Motor neuron (in vitro differentiated cells): ENCODE measurements at places on chromosomes 6 and 20. TPM values are rescaled to one million over a fixed set of nuclear protein-coding genes. Genes with fewer than 3 reads are reported as not detected.

Gene CD164
- total RNA-seq: 129 and 131 TPM in 2 replicates

Gene NKX2-2
- 0.23 TPM in 1 of 2 replicates, not detected in the other for total RNA-seq

- no peak for ATAC-seq
Observed at GRCh38 chr6:4717124-4717523, 59.1 kb upstream of the CDYL start.

DNA sequence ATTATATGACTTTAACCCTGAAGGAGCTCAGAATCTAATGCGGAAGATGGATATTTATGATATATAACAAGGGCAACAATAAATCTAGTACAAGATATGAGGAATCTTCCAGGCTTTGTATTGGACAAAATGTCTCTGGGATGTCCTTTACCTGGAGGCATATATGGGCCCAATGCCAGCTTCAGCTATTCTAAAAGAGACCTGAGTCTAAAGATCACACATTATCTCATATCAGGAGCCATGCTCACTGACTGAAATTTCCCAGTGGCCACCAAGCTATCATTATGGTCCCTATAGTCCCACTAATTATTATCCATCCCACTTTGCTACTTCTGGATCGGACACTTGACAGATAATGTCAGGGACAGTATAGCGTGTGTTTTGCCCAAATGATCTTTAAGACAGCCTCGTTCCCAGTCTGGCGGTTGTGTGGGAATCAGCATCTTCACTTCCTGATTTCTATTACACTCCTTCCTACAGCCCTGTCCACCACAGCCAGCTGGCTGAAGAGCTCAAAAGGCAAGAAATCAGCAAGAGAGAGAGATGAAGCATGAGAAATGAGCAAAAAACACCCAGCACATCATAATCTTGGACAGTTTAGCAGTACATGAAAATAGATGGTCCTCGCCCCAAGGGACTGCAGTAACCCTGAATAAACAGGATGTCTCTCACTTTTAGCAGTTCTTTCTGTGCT lies 34.9 kb downstream of the KLHL31 start:
- no peak for ATAC-seq

DNA sequence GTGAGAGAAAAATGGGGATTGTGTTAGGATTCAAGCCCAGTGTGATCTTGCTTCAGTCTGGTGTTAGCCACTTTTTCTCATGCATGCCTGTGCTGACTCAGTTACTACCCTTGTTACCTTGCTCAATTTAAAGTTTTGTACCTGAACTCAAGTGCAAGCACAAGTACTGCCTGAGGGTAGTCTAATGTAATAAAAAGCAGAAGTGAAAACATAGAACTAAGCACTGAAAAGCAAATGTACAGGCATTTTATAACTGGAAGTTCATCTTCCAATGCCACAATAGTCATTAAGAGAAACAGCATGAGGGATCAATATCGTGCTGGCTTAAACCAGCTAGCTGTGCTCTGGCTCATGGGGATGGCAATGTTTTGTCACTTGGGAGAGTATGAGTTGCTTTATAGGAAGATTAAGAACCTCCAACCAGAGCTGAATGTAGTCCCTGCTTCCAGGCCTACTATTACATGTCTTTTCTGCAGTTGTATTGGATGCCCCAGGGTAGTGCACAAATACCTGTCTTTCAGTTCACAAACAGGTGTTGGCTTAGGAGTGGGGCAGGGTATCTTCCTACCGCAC lies 48.7 kb downstream of the SLC35F1 start:
- no peak for ATAC-seq

- ATAC-seq: no peak
Observed at GRCh38 chr20:14264869-14265268, 72.5 kb downstream of the FLRT3 start.

DNA sequence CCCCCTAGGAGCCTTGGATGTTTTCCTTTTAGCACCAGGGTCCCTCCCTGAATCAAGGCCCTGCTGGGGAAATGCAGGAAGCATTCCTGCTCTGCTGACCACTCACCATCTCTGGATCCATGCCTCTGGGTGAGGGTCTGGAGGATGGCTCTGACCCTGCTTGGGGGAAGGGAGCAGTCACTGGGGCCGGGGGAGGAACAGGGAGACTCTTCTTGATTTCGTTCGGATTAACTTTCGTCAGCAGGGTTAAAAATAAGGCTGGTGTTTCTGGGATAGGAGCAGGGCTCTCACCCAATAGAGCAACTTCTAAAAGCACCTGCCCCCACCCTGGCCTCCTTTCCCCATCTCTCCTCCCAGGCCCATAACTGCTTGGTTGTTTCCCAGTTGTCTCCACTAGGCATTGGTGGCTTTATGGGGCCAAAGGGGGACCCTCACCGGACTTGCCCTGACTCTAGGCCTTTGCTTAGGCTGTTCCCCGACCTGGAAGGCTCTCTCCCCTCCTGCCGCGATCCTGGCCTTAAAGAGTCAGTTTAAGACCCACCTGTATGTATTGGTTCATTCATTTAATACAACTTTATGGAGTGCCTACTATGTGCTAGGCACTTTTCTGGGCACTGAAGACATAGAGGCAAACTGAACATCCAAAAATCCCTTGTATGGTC lies 63.0 kb downstream of the JPH2 start:
- no peak for ATAC-seq

- peak; percentile 5 for ATAC-seq
Observed at GRCh38 chr6:138691595-138692057, 81.9 kb upstream of the CCDC28A start.

Gene SOBP
- total RNA-seq: 22.2 and 26.0 TPM in 2 replicates

DNA sequence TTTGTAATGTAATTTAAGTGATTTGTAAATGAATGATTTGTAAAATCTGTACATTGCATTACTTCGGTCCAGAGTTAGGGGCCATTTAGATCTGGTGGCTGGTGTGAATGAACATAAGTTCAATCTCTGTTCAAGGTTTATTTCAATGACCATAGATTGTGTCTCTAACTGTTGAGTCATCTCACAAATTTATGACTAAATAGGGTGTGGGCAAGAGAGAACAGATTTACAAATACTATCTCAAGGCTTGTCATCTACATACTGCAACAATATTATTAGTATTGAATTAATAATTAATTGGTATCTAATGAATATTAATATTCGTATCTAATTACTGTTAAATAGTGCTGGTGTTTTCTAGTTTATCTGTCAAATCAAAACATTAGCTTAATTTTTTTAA lies 115.3 kb upstream of the EDN1 start:
- no peak for ATAC-seq

DNA sequence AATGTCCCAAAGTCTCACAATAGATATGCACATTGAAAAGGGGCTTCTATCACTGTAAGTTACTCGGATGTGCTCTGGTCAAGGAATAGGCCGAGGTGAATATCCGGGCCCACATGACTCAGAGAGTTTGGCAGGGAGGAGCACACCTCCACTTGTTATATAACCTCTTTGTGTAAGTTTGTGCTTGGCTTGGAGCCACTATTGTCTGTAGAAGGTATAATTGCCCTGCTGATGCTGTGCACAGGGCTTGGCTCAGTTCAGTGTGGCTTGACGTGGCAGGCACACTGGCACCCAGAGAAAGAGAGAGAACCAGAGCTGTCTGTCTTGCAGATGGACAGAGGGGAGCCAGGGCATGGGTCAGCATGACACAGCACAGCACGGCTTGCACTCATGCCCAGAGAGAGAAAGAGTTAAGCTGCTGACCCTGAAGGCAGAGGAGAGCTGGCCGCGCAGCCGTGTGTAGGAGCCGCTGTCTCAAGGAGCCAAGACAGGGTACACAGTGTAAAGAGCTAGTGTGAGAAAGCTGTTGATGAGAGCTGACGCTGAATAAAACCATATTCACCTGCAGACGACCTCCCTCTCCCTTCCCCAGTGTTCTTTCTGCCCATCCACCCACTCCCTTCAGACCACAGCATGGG lies 482.5 kb downstream of the C6orf118 start:
- no peak for ATAC-seq

DNA sequence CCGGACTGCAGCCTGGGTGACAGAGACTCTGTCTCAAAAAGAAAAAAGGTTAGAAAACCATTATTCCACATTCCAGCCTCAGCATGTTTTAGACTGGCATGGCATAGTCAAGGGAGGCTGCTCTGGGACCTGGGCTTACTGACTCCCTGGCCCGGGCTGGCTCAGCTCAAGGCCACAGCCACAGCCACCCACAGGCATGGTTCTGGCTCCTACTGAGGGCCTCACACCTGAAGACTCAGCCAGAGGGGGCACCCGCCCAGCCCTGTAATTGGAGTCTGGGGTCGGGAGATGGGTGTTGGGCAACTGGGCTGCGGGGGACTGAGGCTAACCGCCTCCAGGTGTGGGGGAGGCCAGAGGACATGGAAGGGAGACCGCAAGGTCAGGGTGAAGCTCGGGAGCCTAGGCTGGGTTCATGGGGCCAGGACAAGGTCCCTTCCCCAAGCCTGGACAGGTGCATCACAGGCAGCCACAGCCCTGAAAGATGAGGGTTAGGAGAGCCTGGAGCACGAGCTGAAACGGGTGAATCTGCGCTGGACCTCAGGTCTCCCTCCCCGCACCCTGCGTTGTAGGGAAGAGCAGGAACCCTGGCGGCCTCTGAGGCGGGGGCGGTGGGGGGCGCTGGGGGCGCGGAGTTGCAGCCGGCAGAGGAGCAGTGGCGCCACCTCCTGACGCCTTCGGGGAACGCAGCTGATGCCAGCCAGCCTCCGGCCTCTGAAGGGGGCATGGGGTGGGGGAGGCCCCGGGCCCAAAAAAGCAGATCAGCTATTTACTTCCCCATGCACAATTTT lies 67.7 kb upstream of the SRSF6 start:
- no peak for ATAC-seq
